ENCODE measurements at places on chromosomes 13 and 19.

DNA sequence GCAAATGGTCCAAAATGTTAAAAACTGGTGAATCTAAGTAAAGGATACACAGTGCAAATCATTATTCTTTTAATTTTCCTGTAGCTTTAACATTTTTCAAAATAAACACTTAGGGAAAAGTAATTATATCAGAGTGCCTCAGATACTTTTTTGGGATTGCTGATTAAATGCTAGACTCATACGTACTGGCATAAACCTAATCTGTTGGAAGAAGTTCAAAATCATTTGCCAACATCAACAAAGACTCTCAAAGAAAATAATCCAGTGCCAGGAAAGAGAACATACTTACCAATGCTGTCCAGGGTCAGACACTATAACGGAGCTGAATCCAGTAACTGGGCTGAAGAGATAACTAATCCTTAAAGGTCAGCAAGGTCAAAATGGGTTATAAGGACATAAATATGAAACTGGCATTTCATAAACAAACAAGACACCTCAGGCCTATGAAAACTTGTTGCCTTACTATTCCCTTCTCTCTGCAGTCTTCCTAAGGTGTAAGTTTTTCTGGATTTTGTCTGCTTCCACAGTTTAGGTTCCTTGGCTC, 3.3 kb upstream of the ZNF420 start:
- DNase-seq = no peak

DNA sequence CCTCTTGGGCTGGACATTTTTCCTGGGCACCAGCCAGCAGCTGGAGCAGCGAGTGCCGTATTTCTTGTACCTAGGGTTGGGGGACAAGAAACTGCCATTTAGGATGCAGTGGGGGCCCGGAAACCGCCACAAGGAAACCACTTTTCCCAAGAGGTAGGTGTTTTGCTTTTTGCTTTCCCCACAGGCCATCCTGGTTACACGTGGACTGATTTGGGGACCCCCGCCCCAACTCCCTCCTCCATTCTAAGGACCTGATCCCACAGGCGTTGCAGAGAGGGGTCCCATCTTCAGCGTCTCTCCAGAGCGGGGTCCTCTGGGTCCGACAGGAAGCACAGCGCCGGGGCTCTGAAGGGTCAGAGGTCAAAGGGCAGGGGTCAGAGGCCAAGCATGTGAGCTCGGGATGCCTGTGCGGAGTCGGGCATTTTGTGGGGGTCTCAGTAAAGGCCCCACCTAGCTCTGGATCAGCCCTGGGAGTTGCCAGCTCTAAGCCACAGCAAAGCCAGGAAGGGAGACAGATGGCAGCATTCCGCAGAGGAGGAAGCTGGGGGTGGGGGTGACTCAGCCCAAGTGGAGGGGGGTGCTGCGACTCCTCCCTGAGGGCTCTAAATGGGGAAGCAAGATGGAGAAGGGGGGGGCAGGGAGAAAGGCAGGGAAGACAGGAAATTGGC, 4.3 kb downstream of the ZGLP1 start:
- no peak for DNase-seq

DNA sequence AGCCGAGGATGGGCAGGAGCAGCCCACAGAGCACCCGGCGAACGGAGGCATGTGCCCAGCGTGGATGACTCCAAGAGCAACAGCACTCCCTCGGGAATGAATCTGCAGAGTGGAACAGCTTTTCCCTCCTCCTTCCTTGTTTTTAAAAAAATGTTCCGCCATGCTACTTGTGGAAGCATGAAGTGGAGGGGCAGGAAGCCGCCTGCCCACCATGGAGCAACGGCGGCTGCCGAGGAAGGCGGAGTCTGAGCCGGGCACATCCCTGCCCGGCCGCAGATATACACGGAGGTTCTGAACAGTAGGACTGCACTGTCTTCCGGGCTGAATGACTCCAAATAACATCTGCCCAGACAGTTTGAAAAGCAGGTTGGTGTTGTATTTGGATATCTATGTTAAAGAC, 65.2 kb downstream of the SOX1 start:
- no peak for DNase-seq

- no peak for DNase-seq
Observed at GRCh38 chr19:31560086-31561060, 211.1 kb upstream of the TSHZ3 start.

- no peak for DNase-seq
Observed at GRCh38 chr19:14843578-14843977, 5.1 kb downstream of the OR7A10 start.

All from stimulated activated CD4-positive, alpha-beta T cell treated with anti-CD3 and anti-CD28 coated beads, Interleukin-12 subunit alpha, Interleukin-12 subunit beta, amount 100 ng/mL, for 24 hours (primary cell).